ENCODE measurements at places on chromosomes 5 and 9.

DNA sequence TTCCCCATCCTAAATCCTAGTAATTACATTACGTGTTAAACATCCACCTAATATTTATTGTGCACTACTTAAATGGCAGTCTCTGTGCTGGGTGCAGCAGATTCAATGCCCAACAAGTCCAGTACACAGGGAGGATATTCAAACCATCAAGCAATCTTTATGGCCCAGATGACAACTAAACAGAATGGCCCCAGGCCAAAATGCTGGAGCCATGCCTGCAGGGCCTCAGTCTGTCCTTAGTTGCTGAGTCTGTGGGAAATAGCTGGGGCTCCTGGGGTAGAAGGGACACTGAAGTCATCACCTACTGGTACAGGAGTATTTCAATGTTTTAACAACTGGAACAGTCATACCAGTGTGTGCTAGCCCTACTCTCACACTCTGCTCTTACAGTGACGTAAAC is 153.5 kb downstream of the ZNF608 start:
- DNase-seq = no peak

GRCh38 chr5:10455277-10455670 is 13.6 kb downstream of the ROPN1L start:
- no peak for DNase-seq

DNA sequence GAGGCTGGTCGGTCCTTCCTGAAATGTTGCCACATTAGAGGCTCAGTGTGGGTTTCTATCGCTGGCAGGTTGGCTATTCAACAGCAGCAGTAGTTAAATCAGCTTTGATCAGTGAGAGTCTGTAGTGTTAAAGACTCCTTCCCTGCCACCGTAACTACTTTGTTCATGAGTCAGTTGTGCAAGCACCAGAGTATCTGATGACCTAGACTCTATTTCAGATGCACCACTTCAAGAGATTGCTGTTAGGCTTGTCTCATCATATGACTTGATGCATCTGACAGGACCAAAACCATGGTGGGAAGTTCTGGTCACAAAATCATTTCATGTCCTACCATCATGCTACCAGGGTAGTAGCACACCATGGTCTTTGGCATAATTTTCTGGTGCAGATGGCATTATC is 482.7 kb upstream of the MPDZ start:
- no peak for DNase-seq

DNA sequence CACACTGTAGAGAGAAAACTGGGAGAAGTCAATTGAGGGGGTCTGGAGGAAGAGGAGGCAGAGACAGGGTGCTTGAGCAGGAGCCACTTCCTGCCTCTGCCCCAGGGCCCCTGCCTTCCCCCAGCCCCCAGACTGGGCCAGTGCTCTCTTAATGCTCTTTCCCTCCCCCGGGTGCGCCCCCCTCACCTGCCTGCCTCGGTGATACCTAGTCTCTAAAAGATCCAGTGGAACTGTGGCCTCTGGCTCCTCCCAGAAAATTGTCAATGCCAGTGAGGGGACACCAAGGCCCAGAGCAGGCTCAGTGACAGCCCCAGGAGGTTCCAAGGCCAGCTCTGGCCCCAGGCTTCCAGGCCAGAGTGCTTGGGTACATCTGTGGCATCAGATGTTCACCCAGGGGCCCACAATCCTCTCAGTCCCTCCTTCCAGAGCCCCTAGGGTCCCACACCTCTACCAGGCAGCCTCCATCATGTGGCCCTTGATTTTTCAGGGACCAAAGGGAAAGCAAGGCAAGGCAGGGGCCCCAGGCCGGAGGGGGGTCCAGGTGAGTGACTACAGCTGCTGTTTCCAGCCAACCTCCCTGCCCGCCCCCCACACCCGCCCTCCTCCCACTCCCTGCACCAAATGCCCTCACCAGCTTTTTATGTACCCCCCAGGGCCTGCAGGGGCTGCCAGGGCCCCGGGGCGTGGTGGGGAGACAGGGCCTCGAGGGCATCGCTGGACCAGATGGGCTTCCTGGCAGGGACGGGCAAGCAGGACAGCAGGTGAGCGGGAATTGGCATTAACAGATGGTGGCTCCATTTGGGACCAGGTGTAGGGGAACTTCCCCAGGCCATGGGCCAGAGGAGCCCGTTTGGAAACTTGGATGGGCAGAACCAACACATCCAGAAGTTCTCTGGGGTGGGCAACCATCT is 33.1 kb upstream of the ORM1 start:
- no peak for DNase-seq

DNA sequence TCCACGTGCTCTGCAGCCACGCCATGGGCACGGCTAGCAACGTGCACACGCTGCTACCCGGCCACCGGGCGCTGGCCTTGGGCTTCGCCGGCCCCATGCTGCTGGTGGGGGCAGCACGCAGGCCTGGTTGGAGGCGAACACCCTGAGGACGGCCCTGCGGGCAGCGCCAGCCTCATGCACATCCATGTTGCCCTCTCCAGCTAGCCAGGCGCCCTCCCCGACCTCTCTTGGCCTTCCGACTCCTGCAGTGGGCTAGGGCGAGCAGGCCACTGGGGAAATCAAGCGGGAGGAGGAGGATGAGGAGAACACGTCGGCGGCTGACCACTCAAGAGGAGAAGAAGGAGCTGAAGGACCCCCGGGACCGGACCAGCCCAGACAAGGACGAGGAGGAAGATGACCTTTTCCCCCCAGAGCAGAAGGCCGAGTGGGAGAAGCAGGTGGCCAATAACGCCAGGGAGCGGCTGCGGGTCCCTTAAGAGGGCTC is 73.3 kb downstream of the INSL6 start:
- no peak for DNase-seq

DNA sequence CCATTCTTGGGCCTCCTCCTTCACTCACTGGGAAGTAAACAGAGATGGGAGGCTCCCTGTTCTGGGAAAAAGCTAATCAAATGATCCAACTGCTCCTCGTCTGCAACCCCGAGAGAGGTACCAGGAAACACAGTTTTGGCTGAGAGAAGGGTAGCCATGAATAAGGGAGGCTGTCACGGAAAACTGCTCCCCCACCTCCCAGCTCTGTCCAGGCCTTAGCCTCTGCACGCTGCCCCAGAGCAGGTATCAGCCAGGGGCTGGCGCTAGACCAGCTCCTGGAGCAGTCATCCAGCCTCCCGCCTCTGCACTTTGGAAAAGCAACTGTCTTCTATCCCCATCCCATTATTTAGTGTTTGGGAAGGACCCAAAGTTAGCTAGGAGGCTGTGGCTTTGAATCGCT is 266.1 kb downstream of the NDUFS4 start:
- no peak for DNase-seq
